Occipital lobe (tissue), 3 donors: ENCODE measurements at places on chromosomes 12 and 14. TPM values are rescaled to one million over a fixed set of nuclear protein-coding genes. Genes with fewer than 3 reads are reported as not detected.

The SLC7A7 gene
- 3.3 TPM for total RNA-seq

The LMO3 gene
- total RNA-seq, result 363 TPM

The EXD2 gene
- total RNA-seq, result 50.1 TPM

The LIN7A gene
- 37.7 TPM for total RNA-seq

The ST8SIA1 gene
- total RNA-seq, result 29.6 TPM

The KRT85 gene
- not detected for total RNA-seq

The ANKRD33 gene
- total RNA-seq, result not detected

The PMCH gene
- not detected for total RNA-seq

The RND1 gene
- 22.9 TPM for total RNA-seq

The TDP1 gene
- total RNA-seq, result 23.7 TPM

The MEG3 gene
- 92.5 TPM for total RNA-seq

The FBLN5 gene
- 4.1 TPM for total RNA-seq

The CLEC4D gene
- not detected for total RNA-seq

The KRT74 gene
- not detected for total RNA-seq

The NGB gene
- 4.1 TPM for total RNA-seq

The TSPAN8 gene
- total RNA-seq, result not detected

The C12orf42 gene
- total RNA-seq, result 2.3 TPM

The TESPA1 gene
- not detected for total RNA-seq

The IFNG gene
- total RNA-seq, result not detected
